Thoracic aorta (tissue), 2 donors: ENCODE measurements at places on chromosomes 7 and 10.

- H3K4me3 ChIP-seq = no peak overlapping the region
- no peak for DNase-seq
- no peaks in the 10 kb centered on the region for H3K27me3 ChIP-seq
- H3K36me3 ChIP-seq = no peaks in the 10 kb centered on the region
- H3K27ac ChIP-seq = peak overlapping the region; percentile 74
- peaks cover 11% of the 10 kb centered on the region for H3K4me1 ChIP-seq
Observed at GRCh38 chr10:88388324-88388723, 194.8 kb downstream of the RNLS start.

DNA sequence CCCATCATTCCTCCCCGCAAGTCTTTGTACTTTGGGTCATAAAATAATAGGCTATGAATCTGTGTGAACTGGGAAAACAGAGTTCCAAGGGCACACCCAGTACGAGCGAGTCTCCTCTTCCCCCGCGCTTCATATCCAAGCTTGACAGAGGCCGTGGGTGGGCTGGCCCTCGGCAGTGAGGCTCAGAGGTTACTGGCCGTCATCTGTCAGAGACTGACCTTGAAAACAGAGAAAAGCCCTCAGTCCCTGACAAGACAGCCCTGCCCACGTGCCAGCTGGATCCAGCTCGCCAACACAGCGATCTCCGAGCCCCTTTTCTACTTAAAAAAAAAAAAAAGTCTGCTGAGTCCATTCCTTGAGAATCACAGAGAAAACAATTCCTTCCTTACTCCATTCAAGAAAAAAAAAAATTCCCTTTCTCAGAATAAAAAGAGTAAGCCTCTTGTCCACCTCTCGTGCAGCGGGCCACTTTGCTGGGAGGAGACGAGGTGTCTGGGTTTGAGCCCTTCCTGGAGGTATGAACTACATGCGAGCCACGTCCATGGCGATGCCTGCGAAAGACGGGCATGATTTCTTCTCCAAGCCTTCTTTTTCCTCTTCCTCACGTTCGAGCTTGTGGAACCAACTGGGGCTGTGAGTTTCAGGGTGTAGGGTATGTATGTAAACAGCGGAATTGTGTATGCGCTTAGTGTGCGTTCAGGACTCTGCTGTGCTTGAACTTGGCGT, 744 bp upstream of the BICC1 start:
- H3K36me3 ChIP-seq = no peaks in the 10 kb centered on the region
- no peaks in the 10 kb centered on the region for H3K4me1 ChIP-seq
- DNase-seq = no peak
- H3K4me3 ChIP-seq = peak overlapping the region; percentile 86
- no peaks in the 10 kb centered on the region for H3K27me3 ChIP-seq
- H3K27ac ChIP-seq = no peak overlapping the region

- H3K4me3 ChIP-seq = no peak overlapping the region
- H3K4me1 ChIP-seq = peaks cover 4% of the 10 kb centered on the region
- no peaks in the 10 kb centered on the region for H3K27me3 ChIP-seq
- peak overlapping the region; percentile 31 for H3K27ac ChIP-seq
- no peaks in the 10 kb centered on the region for H3K36me3 ChIP-seq
- DNase-seq = peak; percentile 92
Observed at GRCh38 chr10:28984431-28984830, 304.4 kb upstream of the LYZL1 start.

DNA sequence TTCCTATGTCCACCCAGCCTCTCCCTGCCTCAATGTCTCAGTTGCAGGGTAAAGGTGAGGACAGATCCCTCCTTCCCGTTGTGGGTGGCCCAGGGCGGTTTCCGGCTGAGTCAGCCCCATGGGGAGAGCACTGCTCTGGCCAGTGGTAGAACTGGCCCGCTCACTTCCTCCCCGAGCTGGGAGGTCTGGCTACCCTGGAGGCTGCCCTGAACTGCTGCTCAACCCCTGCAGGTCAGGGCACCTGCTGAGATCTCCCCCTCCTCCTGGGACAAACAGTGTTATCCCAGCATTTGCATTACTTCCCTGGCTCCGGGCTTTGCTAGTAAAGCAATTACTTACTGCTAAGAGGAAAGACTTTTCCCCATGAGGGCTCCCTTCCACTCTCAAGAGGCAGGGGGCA, 21.4 kb upstream of the IMPDH1 start:
- no peak overlapping the region for H3K27ac ChIP-seq
- DNase-seq = no peak
- no peak overlapping the region for H3K4me3 ChIP-seq
- H3K4me1 ChIP-seq = no peaks in the 10 kb centered on the region

DNA sequence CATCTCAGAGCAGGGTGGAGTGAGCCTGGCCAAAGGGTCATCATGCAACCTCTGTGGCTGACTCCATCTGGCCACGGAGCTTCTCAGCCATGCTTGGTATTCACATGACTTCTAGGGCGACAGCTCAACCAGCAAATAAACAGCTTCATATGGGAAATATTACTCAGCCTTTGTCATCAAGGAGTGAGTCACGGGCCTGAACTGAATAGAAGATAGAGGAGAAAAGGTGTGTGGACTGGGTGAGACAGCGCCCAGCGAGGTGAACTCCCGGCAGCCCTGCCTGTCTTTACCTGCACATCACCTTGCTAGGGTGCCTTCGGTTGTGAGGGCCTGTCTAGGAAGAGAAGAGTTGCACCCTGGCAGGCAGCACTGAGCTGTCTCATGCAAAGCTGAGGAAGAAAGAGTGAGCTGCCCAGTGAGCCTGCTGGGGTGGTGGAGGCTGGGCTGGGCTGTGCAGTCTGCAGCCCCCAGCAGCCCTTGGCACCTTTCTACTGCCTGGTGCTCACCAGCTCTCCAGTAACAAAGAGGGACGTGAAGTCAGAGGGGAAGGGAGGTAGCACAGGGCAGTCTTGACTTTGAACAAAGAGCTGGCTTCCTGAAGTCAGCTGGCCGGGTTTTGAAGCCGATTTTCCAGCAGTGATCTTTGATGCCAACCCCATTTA, 114.2 kb downstream of the EGFR start:
- no peak overlapping the region for H3K4me3 ChIP-seq
- peaks cover 55% of the 10 kb centered on the region for H3K4me1 ChIP-seq
- peak; percentile 37 for DNase-seq
- H3K27ac ChIP-seq = peak overlapping the region; percentile 95
- H3K27me3 ChIP-seq = no peaks in the 10 kb centered on the region

DNA sequence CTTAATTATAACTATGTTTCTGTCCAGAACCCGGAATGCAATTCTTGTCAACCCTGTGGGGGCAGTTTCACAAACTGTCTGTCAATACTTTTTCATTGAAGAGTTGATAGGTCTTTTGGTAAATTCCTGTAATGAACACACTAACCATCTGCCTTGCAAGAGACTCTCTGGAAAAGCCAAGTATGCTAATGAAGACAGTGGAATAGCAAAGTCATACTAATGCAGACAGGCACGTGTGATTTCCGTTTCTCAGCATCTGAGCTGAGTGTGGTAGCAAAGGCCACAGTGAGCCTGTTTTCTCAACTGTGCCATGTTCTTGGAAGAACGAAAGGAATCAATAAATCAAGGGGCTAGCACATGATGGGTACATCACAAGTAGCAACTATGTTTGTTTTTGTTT, 494.1 kb upstream of the NRP1 start:
- H3K36me3 ChIP-seq = no peaks in the 10 kb centered on the region
- DNase-seq = no peak
- no peaks in the 10 kb centered on the region for H3K27me3 ChIP-seq
- no peaks in the 10 kb centered on the region for H3K4me1 ChIP-seq
- H3K4me3 ChIP-seq = no peak overlapping the region

DNA sequence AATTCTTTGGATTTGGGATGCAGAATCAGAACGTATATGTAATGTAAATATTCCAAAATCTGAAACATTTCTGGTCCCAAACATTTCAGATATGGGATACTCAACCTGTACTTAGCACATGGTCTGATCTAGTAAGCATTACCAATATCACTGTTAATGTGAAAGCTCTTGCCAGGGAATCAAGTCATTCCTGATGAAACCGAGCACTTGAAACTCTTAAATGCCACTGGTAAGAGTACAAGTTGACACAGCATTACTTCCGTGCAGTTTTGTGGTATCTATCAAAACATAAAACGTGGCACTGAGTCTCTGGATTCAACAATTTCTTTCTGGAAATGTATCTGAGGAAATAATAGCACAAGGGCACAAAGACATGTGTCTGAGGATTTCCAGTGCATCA, 155.7 kb downstream of the RTKN2 start:
- H3K27me3 ChIP-seq = no peaks in the 10 kb centered on the region
- H3K36me3 ChIP-seq = no peaks in the 10 kb centered on the region
- H3K4me1 ChIP-seq = peaks cover 4% of the 10 kb centered on the region
- H3K27ac ChIP-seq = no peak overlapping the region
- no peak overlapping the region for H3K4me3 ChIP-seq
- DNase-seq = no peak

GRCh38 chr7:64359543-64359942, 45.8 kb downstream of the ZNF736 start:
- no peak overlapping the region for H3K4me3 ChIP-seq
- no peak for DNase-seq
- H3K4me1 ChIP-seq = no peaks in the 10 kb centered on the region

DNA sequence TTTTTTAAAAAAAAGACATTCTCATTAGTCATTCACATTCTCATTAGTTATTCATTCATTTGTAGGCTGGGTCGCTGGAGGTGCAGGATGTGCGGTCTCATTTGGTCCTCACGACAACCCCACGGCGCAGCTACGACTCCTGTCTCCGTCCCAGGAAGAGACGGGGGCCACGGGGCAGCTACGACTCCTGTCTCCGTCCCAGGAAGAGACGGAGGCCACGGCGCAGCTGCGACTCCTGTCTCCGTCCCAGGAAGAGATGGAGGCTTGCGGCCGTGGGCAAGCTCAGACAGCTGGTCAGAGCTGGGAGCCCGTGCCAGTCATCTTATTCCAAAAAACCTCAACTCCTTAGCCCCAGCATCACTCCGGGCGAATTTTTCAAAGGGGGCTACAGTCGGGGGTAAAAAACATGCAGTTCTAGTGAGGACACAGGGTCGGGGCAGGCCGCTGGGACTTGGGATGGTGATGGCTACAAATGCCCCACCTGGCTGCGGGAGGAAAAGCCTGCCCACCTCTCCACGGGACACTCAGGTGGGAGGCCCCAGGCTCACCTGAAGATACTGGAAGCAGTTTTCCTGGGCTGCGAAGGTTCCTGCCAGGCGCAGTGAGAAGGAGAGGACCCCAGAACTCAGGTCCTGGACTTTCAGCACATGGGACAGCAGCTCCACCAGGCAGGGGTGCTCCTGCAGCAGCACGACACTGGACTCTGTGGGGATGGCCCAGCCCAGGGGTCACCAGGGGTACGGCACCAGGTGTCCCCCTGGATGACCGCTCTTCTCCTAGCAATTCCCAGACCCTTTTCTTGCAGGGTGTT, 8.3 kb downstream of the BRAT1 start:
- H3K36me3 ChIP-seq = peaks cover 48% of the 10 kb centered on the region
- no peak overlapping the region for H3K27ac ChIP-seq
- no peaks in the 10 kb centered on the region for H3K4me1 ChIP-seq
- DNase-seq = no peak

DNA sequence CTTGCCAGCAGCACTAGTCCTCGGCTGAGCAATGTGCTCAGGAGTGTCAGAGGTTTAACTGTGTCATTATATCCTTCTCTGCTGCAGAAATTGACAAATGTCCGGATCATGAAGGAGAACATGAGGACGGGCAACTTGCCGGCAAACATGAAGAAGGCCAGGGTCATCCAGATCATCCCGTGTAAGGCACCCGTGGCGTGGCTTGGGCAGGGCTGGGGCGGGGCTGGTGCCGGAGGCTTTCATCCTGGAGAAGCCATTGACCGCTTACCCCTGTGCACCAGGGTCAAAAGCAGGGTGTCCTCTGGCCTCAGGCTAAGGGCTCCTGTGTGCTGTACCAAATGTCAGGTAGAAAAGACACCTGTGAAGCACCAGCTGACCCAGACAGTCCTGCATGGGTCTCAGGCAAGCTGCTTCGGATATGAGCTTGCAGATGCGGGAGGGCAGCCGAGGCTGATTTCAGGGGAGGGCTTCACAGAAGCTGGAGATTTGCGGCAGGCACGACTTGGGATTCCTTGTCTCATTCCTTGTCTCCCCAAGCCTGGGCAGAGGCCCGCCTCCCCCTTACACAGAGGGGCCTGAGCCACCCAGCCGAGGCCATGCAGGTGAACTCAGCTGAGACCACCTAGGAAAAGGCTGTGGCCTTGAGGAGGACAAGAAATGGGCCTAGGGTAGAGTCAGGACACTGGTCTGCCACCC, 55.4 kb downstream of the MKI67 start:
- no peak overlapping the region for H3K4me3 ChIP-seq
- H3K27me3 ChIP-seq = no peaks in the 10 kb centered on the region
- no peaks in the 10 kb centered on the region for H3K4me1 ChIP-seq

DNA sequence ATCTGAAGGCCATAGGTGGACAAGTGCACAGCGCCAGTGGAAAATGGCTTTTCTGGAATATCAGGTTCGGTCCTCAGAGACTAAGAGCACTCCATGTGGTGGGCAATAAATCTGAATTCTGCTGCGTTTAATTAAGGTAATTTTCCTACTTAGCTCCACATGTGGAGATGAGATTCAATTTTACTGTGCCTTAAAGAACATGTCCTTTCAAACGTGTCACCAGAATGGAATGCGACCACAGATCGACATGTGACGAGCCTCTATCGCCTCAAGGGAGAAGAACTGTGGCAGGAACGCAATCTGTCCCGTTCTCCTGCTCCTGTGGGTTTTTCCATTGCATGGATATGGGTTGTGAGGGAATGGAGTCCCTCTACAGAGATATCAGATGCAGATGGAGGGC, 205.3 kb upstream of the ZNF32 start:
- H3K36me3 ChIP-seq = no peaks in the 10 kb centered on the region
- no peak overlapping the region for H3K4me3 ChIP-seq
- no peak overlapping the region for H3K27ac ChIP-seq
- DNase-seq = no peak
- no peaks in the 10 kb centered on the region for H3K27me3 ChIP-seq

GRCh38 chr7:102431617-102432298, 1.6 kb upstream of the ORAI2 start:
- H3K36me3 ChIP-seq = peaks cover 4% of the 10 kb centered on the region
- H3K4me1 ChIP-seq = no peaks in the 10 kb centered on the region
- no peak overlapping the region for H3K4me3 ChIP-seq
- H3K27ac ChIP-seq = peak overlapping the region; percentile 27
- no peaks in the 10 kb centered on the region for H3K27me3 ChIP-seq
- DNase-seq = no peak

DNA sequence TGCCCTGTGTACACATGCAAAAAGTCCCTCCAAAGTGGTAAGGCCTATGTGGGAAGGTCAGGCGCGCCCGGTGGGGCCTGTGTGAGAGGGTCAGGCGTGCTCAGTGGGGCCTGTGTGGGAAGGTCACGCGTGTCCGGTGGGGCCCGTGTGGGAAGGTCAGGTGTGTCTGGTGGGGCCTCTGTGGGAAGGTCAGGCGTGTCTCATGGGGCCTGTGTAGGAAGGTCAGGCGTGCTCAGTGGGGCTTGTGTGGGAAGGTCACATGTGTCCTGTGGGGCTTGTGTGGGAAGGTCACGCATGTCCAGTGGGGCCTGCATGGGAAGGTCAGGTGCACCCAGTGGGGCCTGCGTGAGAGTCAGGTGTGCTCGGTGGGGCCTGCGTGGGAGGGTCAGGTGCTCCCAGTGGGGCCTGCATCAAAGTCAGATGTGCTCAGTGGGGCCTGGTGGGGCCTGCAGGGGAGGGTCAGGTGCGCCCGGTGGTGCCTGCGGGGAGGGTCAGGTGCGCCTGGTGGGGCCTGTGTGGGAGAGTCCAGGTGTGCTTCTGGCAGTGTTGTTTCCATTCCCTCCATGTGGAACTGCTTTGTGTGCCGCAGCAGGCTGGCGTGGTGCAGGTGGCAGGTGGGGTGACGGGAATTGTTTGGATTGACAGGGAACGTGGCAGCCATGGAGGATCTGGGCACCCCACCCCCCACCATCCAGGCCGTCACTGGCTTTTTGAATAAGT, 15.4 kb downstream of the LRRC27 start:
- no peaks in the 10 kb centered on the region for H3K4me1 ChIP-seq
- no peak for DNase-seq
- no peaks in the 10 kb centered on the region for H3K36me3 ChIP-seq
- H3K27ac ChIP-seq = no peak overlapping the region
- H3K4me3 ChIP-seq = no peak overlapping the region
